Mucosa of gallbladder (tissue), 1 donor: ENCODE measurements at places on chromosomes 16 and 17. TPM values are rescaled to one million over a fixed set of nuclear protein-coding genes. Genes with fewer than 3 reads are reported as not detected.

- no peak for DNase-seq
Measured at GRCh38 chr17:76405967-76406647, 21.7 kb downstream of the SPHK1 start.

Gene AATK
- total RNA-seq, result 14.2 TPM

DNA sequence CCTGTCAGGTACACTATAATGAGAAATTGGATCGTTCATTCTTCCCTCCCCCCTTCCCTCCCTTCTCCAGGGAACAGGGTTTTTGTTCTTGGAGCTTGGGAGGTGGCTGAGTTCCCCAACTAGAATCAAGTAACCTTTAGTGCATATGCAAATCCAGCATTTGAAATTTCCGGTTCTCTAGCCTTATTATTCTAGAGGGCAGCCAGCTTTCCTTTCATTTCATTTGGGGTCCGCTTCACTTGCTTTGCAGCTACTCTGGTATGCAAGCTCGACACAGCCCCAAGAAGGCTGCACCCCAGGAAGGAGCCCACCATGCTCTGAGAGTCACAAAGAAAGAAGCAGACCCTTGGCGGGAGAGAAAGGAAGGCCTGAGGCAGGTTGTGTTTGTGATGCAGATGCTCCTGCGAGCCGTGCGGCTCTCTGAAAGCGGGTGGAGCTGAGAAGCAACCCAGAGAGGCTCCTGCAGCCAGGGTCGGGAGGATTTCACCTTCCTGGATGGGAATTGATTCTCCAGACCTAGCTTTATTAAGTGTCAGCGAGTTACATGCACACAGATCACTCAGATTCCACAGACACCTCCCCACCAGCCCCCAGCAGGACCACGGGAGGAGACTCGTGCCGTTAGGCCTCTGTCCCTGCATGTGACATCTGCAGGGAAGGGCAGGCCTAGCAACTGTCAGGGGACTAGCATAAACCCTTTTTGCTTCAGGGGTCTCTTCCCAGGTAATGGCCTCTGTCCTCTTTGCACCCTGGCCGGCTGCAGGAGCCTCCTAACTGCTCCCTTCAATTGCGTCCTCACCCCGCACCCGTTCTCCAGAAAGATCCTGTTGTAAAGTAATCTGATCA lies 34.5 kb downstream of the PMM2 start:
- no peak for DNase-seq

DNA sequence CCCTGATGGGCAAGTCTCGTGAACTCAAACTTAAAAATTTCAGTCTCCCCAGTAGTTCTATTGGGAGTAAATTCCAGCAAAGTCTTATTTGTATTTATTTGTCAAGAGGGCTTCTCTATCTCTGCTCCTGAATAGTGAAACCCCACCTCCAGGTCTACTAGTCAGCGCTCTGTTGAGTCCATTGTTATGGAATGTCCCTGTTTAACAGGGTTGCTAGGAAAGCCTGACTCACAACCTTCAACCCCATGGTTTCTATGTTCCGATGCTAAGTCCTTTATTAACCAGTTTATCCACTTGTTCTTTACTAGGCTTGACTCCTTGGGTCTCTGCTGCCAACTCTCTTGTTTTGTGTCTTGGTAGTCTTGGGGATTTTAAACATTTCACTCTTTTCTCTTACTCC lies 250.7 kb upstream of the MYOCD start:
- no peak for DNase-seq

GRCh38 chr16:85626191-85626981 lies 13.3 kb downstream of the GSE1 start:
- DNase-seq, result no peak

Gene DOC2B
- 4.5 TPM for total RNA-seq

DNA sequence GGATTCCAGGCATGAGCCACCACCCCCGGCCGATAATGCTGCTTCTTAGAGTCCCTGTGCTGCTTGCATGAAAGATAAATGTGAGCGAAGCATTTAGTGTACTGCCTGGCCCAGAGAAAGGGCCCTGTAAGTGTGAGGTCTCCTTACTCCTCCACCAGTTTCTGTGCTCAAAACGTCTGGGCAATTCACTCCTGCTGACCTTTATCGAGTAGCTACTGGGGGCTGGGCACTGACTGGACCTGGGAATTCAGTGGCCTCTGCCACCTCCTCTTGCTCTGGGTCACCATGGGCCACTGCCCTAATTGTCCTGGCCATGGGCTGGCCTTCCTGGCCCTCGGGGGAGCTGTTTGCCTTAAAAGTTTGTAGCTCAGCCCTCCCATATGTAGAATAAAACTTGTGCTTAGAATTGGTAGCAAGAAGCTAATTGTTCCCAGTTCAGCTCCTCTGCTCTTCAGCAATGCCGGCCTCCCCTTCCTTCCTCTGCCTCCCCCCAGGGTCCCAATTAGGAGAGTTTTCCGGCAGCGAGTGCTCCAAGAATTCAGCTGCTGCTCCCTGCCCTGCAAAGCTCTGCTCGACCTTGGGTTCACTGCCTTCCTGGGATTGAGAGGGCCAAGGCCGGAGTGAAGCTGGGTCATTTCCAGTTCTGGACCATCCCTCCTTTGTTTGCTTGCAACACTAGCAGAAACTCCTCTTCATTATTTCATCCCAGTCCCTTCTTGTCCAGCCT lies 98.9 kb upstream of the CDC42EP4 start:
- no peak for DNase-seq

GRCh38 chr17:30212750-30213149 lies 22.7 kb downstream of the SLC6A4 start:
- no peak for DNase-seq
